ENCODE measurements at places on chromosomes 11 and 22. TPM values are rescaled to one million over a fixed set of nuclear protein-coding genes. Genes with fewer than 3 reads are reported as not detected.
A peak's percentile ranks its signal among the peaks of the same experiment; 100 is the strongest.

DNA sequence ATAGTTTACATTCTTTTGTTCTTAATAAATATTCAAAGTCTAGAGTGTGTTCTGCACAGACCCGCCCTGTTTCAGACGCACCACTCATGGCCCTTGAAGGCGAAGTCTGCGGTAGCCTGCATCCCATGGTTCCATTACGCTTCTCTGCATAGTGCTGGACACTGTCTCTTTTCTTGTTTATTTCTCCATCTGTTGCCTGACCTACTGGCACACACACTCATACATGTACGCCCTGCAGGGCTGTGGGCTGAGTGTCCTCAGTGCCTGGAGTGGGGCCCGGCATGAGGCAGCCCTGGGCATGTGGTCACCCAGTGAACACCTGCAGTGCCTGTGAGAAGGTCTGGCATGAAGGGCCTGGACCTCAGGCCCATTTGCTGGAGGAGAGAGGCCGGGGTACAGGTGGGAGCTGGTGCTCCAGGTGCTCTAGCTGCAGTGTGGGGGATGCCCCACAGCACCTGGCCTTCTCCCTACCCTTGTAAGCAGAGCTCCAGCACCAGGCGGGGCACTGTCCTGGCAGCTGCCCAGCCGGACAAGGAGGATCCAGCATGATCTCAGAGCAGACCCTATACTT is 404.1 kb downstream of the TBC1D22A start:
- no peak for DNase-seq

- DNase-seq: no peak
These were observed 27.3 kb downstream of the HSPA8 start for GRCh38 chr11:123034597-123034996.

GRCh38 chr22:35912658-35913057 is 116.0 kb downstream of the RBFOX2 start:
- no peak for DNase-seq

GRCh38 chr11:10236840-10237239 is 57.2 kb downstream of the SBF2 start:
- no peak for DNase-seq

DNA sequence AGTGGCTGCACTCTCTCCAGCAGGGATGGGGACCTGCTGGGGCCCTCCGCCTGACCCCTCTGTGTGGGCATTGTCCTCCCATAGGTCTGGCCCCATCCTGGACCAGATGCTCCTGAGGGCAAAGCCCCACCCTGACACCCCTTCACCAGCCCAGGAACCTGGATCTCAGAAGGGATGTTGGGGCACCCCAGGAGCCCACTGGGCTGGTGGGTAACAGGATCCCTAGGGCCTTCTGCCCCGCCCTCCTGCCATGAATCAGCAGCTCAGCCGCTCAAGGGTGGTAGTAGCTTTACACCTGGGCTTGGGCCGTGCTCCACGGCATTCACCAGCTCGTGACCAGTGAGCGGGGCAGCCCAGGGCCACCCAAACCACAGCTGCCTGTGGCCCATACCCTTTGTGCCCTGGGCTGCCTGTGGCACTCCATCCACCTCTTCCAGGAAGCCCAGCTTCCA is 1.0 kb upstream of the MAPK12 start:
- DNase-seq: no peak

DNA sequence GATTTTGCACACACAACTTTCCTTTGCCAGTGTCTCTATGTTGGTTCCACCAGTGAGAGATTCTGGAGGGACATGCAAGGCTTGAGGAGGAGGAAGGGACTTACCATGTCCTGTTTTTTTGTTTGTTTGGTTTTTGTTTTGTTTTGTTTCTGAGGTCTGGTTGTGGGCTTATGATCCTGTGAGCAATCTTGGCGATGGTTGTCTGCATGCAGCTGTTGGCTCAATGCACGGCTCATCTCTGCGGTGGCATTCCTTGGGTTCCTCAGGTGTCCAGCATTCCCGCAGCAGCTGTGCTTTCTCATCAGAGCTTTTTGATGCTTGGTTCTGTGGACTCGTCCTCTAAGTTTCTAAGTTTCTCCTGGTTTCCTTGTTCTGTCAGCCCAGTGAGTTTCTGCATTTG is 4.8 kb upstream of the NNMT start:
- DNase-seq: no peak

GRCh38 chr22:45670981-45671782 is 452 bp upstream of the ATXN10 start:
- peak; percentile 46 for DNase-seq

DNA sequence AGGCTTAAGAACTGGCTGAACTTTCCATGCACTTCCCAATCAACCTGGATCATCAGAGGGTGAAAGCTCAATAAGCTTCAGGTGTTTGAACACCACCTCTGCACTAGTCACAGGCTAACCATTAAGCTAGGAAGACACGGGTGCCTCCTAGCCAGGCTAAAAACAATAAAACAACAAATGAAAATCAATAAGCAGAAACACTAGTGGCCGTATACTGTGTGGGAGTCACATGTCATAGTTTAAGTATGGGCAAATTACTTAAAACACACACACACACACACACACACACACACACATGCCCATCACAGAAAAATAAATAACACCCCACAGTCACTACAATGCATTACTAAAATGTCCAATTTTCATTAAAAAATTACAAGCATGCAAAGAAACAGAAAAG is 85.2 kb downstream of the APOL5 start:
- no peak for DNase-seq

DNA sequence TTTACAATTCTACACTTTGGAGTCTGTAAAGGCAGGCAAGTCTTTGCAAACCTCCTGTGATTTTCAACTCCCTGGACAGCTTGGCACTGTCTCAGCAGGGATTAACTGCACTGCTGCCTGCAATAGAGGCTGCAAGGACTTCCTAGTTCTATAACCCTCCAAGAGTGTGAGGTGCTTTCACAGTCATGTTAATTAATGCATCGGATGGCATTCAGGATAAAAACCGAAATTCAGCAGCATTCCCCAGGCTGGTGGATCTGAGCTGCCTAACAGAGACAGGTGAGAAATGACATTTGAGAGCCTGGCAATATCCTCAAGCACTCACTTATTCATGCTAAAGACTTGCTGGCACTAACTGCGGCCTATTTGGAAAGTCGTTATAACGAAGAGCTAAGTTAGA is 85.0 kb downstream of the LARGE1 start:
- DNase-seq: no peak

Gene P2RY2
- total RNA-seq: 3.7 TPM

Gene UBASH3B
- total RNA-seq: 4.3 TPM

DNA sequence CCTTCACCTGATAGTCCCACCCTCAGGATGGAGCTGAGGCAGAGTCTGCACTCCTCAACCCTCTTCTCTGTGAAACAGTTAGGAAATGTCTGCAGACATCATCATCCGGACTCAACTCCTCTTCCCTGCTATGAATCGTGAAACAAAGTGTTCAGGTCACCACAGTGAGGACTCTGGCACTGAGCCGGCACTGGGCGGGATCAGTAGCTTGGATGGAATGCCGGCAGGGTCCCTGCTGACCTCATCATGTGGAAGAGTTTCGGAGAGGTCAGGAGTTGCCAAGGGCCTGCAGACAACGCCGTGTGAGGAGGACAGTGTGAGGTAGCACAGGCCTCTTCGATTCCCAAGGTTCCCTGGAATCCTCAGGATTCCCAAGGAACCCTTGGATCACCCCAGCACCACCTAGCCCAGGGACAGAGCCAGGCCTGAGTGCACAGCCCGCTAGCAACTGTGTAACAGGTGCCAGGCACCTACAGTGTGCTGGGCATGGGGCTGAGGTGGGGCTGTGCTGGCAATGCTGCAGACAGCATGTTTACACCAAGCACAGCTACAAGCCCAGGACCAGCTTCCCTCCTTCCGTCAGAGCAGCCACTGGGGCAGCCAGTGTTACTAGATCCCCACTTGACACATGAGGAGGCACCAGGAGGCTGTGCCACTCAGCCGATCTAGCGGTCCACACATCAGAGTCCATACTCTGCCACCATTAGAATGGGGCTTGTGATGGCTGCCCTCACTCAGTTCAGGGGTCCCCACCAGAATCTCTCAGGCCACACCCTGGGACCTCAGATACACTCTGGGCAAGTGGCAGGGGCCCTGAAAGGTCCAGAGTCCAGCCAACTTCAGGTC is 693 bp upstream of the LINC01488 start:
- DNase-seq: peak; percentile 66

DNA sequence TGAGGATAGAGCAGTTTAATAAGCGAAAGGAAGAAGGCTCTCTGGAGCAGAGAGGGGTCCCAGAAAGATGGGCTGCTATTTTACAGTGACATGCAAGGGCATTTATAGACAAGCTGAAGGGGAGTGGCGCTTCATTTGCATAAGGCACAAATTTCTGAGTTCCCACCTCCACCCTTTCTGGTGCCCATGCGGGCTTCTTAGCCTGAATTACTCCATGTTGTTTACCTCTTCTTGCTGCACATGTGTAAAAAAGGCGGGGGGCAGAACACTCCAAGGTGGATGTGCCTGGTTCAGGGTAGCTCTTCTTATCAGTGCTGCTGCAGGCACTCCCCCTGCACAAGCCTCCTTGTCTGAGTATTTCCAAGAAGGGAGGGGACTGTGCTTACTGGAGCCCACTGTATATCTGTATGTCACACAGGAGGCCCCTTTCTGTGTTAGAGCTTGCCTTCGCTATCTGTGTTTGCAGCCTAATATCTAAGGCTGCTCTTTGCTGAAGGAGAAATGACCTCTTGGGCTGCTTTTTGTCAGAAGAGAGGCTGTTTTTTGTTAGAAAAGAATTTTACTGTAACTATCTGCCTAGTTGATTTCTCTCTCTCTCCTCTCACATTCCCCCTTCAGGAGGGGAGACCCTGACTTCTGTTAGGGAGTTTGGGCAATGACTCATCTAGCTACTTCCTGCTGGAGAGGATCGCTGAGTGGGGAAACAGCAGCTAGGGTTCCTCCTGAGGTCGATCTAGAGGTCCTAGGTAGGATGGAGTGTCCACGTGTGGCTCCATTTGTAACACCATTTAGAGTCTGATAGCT is 1057.0 kb upstream of the CNTN5 start:
- DNase-seq: peak; percentile 54

GRCh38 chr11:64624883-64625481 is 34.0 kb downstream of the SLC22A12 start:
- DNase-seq: no peak

GRCh38 chr11:79040348-79040747 is 400.5 kb downstream of the TENM4 start:
- no peak for DNase-seq

Gene MS4A12
- not detected for total RNA-seq

DNA sequence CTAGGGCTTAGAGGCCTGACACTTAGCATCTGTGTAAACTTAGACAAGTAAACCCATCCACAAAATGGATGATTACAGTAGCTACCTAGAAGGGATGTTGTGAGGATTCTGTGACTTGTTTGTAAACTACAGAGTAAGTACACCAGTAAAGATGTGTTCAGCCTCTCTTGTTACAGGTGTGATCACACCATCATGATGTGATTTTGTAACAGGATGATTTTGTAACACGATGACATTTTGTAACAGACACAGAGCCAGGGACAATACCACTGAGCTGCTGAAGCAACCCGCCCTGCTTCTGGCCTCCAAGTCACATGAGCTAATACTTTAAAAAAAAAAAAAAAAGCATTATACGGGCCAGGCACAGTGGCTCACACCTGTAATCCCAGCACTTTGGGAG is 17.0 kb downstream of the FADD start:
- DNase-seq: no peak

DNA sequence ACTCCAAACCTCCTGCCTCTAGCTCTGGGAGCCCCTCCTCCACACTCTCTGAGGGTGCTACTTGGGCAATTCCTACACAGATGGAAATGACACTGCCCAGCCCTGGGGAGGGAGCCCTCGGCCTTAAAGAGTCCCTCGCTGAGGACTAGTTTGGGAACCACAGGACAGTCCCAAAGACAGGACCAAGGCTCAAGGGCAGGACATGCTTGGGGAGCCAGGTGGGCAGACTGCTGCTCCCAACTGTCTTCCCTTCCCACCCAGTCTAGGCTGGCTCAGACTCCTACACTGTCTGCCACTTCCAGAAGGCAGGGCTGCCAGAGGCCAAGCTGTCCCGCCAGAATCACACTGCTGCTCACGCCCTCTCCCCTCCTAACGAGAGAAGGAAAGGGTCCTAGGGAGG is 9.8 kb downstream of the ARRB1 start:
- DNase-seq: no peak

GRCh38 chr22:34934261-34934660 is 131.7 kb upstream of the ISX start:
- no peak for DNase-seq

- no peak for DNase-seq
These were observed 18.8 kb upstream of the GRK3 start for GRCh38 chr22:25545672-25546071.

GRCh38 chr22:30810105-30810504 is 115.4 kb downstream of the OSBP2 start:
- no peak for DNase-seq

- DNase-seq: no peak
These were observed 11.5 kb upstream of the IGSF9B start for GRCh38 chr11:133968300-133968699.

DNA sequence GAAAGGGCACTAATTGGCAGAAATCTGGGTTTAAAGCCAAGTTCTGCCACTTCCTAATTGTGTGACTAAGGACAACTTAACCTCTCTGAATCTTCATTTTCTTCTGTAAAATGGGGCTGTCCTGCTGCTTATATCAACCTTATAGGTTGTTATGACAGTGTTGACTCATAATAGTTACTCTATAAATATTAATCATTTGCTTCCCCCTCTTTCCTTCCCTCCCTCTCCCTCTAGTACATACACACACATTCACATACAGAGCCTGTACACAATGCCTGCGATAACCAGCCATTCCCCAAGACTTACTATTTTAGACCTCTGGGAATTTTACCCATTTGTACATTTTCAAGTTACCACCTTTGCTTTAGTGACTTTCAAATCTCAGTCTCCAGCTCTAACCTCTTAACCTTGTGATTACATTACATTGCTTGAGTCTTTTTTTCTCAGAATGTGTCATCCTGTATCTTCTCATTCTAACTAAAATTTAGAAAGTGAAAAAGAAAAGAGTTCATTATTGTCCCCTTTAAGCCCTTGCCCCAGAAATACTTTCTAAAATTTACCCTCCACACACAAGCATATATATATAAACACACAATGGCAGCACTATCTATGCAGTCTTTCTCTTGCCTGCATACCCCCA is 31.9 kb downstream of the GDPD4 start:
- DNase-seq: no peak

- DNase-seq: no peak
These were observed 9.2 kb downstream of the RHBDD3 start for GRCh38 chr22:29258407-29259252.

- no peak for DNase-seq
These were observed 86.7 kb upstream of the DDI1 start for GRCh38 chr11:103949781-103950180.

- no peak for DNase-seq
These were observed 9.0 kb downstream of the SYT7 start for GRCh38 chr11:61571869-61572268.

Gene H19
- 238 TPM for total RNA-seq

GRCh38 chr11:63761188-63761587 is 7.4 kb downstream of the ZFTA start:
- no peak for DNase-seq

GRCh38 chr11:85628771-85629341 is 463 bp downstream of the TMEM126B start:
- DNase-seq: no peak

DNA sequence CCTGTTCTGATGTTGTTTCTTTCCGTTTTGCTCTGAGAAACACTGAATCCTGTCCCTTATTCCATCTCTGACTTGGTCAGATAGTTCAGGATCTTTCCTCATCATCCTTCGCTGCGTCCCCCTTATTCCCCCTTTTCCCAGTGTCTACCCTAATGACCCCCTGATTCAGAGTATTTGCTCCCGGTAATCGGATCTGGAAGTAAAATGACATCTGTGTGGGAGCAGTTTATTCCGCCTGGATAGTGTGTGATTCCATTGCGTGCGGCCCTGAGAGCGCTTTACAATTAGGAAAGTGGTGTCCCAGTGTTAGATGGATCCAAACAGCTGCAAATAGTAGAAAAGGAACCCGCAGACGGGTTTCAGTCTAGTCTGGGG is 606 bp downstream of the DRG1 start:
- no peak for DNase-seq

Measured in liver (tissue), 10 donors.